Activated CD4-positive, alpha-beta memory T cell treated with anti-CD3 and anti-CD28 coated beads, Interleukin-2, amount 10 ng/mL, durations not matched to agents 7 days and 5 days (primary cell): ENCODE measurements at places on chromosomes 7 and 10. TPM values are rescaled to one million over a fixed set of nuclear protein-coding genes. Genes with fewer than 3 reads are reported as not detected.

The RGS10 gene
- 137 TPM for total RNA-seq

The MMD2 gene
- total RNA-seq = not detected

GRCh38 chr10:103441206-103441605, 11.0 kb downstream of the CALHM2 start:
- no peaks in the 10 kb centered on the region for H3K27me3 ChIP-seq
- no peak for DNase-seq
- H3K4me3 ChIP-seq = no peak overlapping the region

The LRRTM3 gene
- not detected for total RNA-seq

DNA sequence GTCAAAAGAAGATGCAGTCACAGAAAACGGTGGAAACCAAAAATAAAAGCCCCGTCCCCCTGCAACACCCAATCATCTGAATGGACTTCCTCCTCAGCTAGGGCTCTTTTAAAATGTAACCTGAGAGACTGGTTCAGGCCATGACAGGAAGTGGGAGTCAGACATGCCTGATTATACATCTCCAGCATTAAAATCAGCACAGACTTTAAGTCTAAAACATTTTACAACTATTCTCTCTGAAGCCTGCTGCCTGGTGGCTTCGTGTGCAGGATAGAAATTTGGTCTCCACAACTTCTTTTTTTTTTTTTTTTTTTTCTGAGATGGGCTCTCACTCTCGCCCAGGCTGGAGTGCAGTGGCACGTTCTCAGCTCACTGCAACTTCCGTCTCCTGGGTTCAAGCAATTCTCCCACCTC, 30.3 kb downstream of the HACD1 start:
- peaks cover 4% of the 10 kb centered on the region for H3K4me1 ChIP-seq
- no peak overlapping the region for H3K4me3 ChIP-seq
- peaks cover 13% of the 10 kb centered on the region for H3K27me3 ChIP-seq
- H3K27ac ChIP-seq = no peak overlapping the region
- DNase-seq = no peak
- H3K36me3 ChIP-seq = no peaks in the 10 kb centered on the region

The IGFBP3 gene
- 12.1 TPM for total RNA-seq

DNA sequence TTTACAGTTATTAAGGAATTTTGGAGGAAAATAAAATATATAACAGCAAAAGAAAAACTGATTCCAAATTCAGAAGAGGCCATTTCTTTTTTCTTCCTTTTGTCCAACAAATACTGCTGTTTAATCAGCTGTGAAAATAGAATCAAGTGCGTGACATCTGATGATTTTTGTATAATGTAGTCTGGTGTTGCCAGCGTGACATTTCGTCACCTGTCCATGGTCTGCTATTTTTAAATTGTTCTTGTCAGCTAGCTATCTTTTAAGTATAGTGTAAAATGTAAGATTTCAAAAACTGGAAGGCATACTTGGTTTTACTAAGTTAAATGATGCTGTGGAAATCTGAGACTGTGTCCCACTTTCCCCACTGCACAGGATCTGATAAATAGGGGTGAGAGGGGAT, 105.9 kb downstream of the CPEB3 start:
- no peaks in the 10 kb centered on the region for H3K27me3 ChIP-seq
- no peak overlapping the region for H3K4me3 ChIP-seq
- peaks cover 3% of the 10 kb centered on the region for H3K4me1 ChIP-seq
- no peak for DNase-seq
- peaks cover 3% of the 10 kb centered on the region for H3K36me3 ChIP-seq

The CALHM3 gene
- total RNA-seq = 0.48 TPM

The IFIT3 gene
- total RNA-seq = 72.6 TPM

The ITGA8 gene
- total RNA-seq = not detected

DNA sequence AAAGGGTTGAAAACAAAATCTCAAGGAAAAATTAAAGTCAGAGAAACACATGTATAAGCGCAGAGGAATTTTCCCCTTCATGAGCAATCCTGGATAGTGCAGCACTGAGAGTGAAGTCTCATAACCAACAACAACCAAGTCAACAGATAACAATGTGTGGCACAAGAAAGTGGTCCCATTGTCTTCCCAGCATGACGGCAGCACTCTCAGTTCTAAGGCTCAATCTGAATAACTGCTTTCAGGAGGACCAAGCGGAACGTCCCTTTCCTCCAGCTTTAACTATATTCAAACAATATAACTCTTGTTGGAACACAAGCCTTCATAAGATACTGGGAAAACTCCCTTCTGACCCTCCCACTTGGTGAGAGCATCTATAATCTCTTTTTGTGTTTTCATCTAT, 137.9 kb downstream of the RAPGEF5 start:
- H3K27me3 ChIP-seq = peaks cover 50% of the 10 kb centered on the region
- no peak for DNase-seq
- H3K4me1 ChIP-seq = no peaks in the 10 kb centered on the region
- no peak overlapping the region for H3K4me3 ChIP-seq
- no peaks in the 10 kb centered on the region for H3K36me3 ChIP-seq

DNA sequence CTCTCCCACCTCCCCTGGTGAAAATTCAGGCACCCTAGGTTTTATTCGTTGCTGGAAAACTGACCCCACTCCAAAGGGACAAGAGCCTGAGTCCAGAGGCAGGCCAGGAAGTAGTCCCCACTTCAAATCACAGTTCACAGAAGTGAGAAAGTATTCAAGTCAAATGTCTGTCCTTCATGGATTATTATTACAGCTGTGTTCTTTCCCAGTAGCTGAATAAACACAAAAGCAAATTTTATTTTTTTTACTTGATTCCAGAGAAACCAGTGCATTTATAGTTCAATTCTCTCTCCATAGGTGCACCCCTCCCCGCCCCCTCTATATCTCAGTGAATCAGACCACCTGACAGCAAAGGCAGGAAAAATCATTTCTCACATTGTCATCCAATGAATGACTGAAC, 113.8 kb upstream of the COL1A2 start:
- H3K36me3 ChIP-seq = no peaks in the 10 kb centered on the region
- DNase-seq = no peak
- H3K27ac ChIP-seq = no peak overlapping the region
- no peaks in the 10 kb centered on the region for H3K4me1 ChIP-seq

DNA sequence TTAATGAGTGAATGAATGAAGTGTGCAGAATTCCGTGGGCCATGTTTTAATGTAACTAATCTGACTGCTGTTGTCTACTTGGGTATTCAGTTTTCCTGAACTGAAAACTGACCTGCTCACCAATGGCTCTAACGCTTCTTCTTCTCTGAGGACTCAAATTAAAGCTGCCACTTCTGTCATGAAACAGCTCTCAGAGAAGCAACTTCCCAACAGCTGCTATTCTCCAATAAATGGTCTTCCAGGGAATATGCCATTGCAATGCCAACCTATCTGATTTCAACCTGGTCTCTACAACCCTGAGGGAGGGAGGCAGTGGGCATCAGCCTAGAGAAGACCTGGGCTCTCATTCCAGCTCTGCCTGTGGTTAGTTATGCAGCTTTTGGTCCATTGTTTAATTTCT, 69.4 kb downstream of the FRMD4A start:
- H3K27ac ChIP-seq = no peak overlapping the region
- H3K27me3 ChIP-seq = peaks cover 29% of the 10 kb centered on the region
- DNase-seq = no peak
- H3K4me1 ChIP-seq = no peaks in the 10 kb centered on the region
- H3K4me3 ChIP-seq = no peak overlapping the region
- no peaks in the 10 kb centered on the region for H3K36me3 ChIP-seq

The TET1 gene
- 1.5 TPM for total RNA-seq

The DOCK1 gene
- total RNA-seq = not detected

The STAG3 gene
- 12.9 TPM for total RNA-seq

The LBX1 gene
- not detected for total RNA-seq

The C10orf105 gene
- total RNA-seq = 0.25 TPM

GRCh38 chr10:116444527-116445142, 17.0 kb downstream of the PNLIPRP3 start:
- H3K4me1 ChIP-seq = no peaks in the 10 kb centered on the region
- H3K4me3 ChIP-seq = no peak overlapping the region
- no peak overlapping the region for H3K27ac ChIP-seq
- no peaks in the 10 kb centered on the region for H3K36me3 ChIP-seq

The FAM20C gene
- total RNA-seq = 0.13 TPM
